ENCODE measurements at places on chromosomes 4 and X.

DNA sequence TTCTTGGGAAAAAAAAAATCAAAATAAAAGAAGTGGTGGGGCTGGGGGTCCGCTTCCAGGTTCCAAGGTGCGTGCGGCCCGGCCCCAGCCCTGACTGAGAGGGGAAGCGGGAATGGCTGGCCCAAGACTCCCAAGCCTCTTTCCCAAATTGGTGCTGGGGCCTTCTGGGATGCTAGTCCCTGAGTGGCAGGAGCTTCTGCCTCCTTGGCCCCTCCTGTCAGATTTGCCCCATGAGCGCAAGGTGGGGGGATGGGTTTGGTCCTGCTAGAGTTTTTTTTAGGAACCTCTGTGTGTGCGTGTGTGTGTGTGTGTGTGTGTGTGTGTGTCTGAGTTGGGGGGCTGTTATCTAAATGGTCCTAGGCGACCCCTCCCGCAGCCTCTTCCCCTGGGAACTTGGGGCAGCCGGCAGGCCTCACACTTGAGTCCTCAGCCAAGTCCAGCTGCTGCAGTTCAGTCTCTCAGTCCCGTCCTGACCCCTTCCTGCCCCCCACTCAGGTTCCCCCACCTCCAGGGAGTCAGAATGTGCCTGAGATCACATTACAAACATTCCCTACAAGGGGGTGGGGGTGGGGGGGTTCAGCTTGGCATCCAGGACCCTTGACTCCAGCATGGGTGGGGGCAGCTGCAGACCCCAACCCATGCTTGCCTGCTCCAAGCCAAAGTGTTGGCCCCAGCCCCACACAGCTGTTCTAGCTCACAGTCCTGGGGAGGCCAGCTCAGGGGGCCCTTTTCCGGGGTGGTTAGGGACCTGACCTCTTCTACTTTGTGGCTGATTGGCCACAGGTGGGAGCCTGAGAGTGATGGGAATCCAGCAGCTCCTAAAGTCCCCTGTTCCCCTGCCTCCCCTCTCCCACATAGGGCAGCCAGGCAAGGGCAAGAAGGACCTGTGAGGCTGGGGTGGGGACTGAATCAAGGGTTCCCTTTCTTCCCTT, 4.0 kb downstream of the EFNB1 start:
- no peak for DNase-seq

- DNase-seq, result no peak
Measured at GRCh38 chrX:24842486-24842885, 148.8 kb downstream of the POLA1 start.

GRCh38 chrX:110082161-110082560, 79.2 kb downstream of the TMEM164 start:
- peak; percentile 17 for DNase-seq

DNA sequence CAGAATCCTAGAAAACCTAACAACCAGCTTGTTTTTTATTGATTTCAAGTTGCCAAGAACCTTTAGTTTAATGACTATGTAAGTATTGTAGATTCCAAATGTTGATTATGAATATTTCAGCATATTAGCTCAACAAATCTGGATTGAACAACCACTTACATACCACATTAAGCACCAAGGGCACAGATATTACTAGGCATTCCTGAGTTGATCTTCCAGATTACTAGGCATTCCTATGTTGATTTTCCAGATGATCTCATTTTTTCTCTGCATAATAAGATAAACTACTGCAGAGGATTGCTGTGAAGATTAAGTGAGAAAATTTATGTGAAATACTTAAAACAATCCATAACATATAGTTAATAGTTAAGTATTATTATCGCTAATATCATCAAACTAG, 17.4 kb upstream of the DCAF8L1 start:
- no peak for DNase-seq

DNA sequence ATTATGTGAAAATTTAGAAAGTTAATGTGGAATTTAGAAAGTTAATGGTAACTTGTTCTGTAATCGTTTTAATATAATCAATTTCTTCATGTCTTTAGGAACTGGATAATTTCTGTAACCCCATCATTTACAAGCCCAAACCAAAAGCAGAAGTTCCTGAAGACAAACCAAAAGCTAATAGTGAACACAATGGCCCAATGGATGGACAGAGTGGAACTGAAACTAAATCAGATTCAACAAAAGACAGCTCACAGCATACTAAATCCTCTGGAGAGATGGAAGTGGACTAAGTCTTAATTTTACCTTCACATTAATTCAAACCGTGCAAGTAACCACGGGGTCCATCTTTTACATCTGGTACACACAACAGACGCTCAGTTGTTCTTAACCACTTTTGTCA, 48.1 kb upstream of the PLK4 start:
- DNase-seq, result no peak

- no peak for DNase-seq
Measured at GRCh38 chrX:11137543-11138139, 26.5 kb downstream of the HCCS start.

GRCh38 chr4:80226094-80226493, 28.8 kb downstream of the PRDM8 start:
- no peak for DNase-seq

DNA sequence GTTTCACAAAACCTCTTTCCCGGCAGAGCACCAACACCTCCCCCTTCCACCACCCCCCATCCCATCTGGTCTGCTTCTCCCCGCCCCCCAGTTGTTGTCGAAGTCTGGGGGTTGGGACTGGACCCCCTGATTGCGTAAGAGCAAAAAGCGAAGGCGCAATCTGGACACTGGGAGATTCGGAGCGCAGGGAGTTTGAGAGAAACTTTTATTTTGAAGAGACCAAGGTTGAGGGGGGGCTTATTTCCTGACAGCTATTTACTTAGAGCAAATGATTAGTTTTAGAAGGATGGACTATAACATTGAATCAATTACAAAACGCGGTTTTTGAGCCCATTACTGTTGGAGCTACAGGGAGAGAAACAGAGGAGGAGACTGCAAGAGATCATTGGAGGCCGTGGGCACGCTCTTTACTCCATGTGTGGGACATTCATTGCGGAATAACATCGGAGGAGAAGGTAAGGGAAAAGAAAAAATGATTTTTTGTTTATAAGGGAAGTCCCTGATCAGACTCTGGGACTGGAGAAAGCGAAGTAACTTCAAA, at the start of gene PDGFRA:
PDGFRA (plus strand) TSS at position 333 of the 541 bp plus-strand sequence. CDS start 29,476 bp downstream, outside the sequence.
- no peak for DNase-seq

- DNase-seq, result no peak
Measured at GRCh38 chr4:1463088-1463926, 57.1 kb upstream of the NKX1-1 start.

DNA sequence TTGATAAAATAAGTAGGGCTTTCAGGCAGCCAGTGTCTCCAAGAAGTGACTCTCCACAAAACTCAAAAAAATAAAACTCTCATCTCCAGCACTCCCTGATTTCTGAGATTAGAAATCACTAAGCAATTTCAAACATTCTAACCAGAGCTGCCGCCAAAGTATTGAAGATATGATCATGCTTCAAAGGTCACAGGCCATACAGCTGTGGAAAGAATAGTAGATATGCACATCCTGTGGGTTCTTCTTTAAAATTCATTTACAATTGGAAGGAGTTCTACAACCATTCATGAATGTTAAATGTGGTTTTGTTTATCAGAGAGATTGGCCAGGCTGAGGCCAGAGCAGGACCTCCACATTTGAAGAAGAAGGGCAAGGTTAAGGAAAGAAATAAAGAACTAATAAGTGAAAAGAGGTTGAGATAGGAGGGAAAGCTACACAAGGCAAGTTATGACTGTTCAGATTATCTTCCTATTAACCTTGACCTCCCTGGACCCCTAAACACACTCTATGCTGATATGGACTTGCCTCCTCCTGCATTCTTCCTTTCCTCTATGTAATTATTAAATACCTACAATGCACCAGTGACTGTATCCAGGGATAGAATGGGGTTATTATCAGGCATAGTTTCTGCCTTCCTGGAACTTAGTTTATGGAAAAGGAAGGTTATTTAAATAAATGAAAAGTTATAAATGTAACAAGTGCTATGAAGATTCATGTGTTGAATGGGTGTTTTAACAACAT, 56.4 kb downstream of the USP38 start:
- no peak for DNase-seq

GRCh38 chr4:140037353-140038030, 116.5 kb downstream of the MAML3 start:
- no peak for DNase-seq

DNA sequence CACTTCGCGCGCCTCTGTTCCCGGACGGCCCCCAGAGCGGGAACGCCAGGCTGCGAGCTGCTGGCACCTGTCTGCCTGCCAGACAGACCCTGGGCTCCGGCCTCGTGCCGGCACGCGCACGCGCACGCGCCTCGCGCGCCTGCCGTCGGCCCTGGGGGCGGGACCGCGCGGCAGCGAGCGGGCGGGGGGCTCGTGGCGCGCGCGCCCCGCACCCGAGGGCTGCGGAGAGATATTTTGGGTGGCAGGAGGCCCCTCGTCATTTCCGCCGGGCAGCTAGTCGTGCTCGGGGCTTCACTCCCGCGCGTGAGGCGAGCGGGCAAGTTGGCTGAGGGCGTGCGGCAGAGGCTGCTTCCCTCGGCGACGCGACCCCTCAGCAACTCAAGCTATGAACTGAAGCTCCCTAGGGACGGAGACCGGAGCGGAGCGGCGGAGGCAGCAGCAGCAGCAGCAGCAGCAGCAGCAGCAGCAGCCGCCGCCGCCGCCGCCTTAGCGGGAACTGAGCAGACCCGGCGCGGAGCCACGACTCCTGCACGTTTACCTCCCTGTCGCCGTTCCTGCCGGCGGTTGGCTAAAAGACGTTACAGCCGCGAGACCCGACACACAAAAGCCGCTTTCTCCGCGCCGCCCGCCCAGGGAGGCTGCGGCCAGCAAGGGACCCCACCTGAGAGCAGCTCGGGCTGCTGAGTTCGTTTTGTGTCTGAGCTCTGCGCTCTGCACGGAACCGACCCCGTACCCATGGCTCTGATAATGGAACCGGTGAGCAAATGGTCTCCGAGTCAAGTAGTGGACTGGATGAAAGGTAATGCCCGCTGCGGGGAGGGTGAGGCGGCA, at the start of gene CNKSR2:
CNKSR2 (plus strand) TSS at position 256 of the 831 bp plus-strand sequence; CDS start at position 736, 480 bp downstream.
- DNase-seq, result peak; percentile 88

GRCh38 chr4:17773135-17773698, 8.2 kb downstream of the FAM184B start:
- no peak for DNase-seq

DNA sequence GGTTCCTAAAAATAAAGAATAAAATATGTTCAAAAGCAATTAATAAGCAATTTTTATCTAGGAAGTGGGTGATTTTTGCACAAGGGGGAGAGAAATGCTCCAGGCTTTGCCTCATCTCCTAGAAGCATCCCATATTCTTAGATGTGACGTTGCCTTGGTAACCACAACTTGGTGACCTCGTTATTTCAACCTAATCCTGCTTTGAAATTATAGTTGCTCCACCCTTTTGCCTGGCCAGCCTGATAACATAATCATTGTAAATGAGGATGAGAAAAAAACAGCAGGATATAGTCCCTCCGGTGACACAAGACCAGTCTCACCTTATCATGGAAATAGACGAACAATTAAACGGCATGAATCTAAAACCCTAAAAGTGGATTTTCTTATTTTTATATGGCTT, 194.4 kb downstream of the QDPR start:
- no peak for DNase-seq

DNA sequence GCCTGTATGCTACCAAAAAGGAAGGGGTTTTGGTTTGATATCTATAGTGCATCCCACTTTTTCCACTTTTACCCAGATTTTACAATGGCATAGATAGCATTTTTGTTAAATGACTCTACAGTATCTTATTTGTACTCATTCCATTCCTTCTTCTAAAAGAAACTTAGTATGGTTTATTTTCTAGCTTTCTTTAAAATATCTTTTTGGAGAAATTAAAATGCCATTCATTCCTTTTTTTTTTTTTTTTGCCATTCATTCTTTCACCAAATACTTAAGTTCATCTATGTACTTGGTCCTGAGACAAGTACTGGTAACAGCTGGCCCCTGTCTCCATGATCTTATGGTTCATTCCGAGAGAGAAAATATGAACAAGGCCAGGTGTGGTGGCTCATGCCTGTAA, 49.1 kb downstream of the MID1 start:
- DNase-seq, result no peak

- DNase-seq, result no peak
Measured at GRCh38 chrX:107880054-107880610, 54.5 kb downstream of the MID2 start.

DNA sequence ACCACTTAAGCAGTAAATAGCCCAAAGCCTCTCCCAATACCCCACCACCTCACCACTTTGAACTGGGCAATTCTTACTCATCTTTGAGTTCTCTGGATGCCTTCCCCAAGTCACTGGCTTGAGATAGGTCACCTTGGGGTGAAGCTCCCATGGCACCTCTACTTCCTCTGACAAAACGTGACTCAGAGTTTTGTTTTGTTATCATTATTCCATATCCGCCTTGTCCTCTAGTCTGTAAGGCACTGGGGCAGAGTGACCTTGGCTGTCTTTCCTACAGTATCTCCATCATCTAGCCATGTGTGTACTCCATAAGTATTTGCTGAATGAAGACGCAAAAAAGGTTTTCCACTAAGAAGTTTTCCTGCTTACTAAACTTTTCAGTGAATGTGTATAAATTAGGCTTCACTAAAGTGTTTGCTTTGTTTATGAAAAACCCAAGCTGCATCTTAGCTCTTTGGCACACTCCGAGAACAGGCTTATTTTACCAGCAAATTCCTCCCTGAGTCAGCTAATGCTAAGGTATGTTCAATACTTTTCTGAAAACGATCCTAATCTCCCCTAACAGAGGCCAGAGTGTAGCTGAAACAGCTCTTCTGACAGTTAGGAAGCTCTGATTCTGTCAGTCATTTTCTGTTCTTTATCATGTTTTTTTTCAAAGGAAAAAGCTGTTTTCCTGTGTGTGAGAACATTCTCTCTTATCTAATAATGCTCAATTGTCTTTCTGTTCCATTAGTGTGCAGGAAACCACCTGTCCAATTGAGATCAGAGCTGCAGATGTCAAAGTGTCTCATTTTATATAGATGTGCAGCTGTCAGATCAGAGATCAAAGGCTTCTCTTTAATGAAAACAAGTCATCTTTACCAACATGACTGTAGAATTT, 30.2 kb upstream of the TSPAN5 start:
- DNase-seq, result no peak

GRCh38 chr4:39324897-39325613, 41.1 kb downstream of the RFC1 start:
- no peak for DNase-seq

DNA sequence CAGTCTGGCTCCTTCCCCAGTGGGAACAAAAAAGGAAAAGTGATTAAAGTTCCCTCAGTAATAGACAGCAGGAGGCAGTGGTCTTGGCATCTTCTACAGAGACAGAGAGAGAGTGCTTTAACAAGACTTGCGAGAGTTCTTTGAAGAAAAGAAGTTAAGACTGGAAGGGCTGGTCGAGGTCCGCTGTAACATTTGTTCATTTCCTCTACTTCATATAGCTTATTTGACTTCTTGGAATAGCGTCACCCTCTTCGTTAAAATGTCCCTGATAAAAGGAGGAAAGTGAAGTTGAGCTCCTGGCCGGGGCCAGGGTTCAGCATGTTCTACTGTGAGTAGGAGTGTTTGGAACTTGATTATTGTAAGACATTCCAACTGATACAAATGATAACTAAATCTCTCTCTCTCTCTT, 179.8 kb downstream of the SLIT2 start:
- DNase-seq, result no peak

- DNase-seq, result no peak
Measured at GRCh38 chr4:145316897-145317574, 136.6 kb upstream of the OTUD4 start.

GRCh38 chrX:149284616-149285015, 220.5 kb downstream of the IDS start:
- DNase-seq, result no peak

- no peak for DNase-seq
Measured at GRCh38 chrX:68534691-68535090, 35.8 kb downstream of the YIPF6 start.
